ENCODE measurements at places on chromosomes 5 and 9.

GRCh38 chr5:130166839-130167490 is 262.7 kb downstream of the CHSY3 start:
- no peaks in the 10 kb centered on the region for H3K36me3 ChIP-seq
- peaks cover 4% of the 10 kb centered on the region for H3K4me1 ChIP-seq

DNA sequence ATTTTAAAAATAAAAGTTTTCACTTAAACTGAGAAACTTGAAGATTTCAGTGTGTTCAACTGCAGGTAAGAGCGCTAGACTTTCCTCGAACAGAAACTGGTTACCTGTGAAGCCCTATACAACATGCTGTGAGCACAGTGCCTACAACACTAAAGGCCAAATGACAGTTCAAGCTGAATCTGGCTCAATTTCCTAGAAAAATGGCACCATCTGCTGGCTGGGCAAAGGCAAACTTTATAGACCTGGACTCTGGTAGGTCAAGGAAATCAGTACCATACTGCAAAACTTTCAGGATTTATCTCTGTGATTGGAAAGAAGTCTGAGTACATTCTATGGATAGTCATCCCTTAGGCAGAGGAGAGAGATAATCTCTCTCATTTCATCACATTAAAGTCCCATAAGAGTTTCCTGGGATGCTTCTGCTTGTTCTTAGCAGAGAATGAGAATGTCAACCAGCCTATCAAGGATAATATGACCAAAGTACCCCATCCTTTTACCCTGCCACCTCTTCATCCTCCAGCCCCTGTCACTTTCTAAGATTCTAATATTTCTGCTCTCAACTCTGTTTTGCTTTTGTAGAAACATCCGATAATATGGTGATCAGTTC is 31.8 kb upstream of the FOXB2 start:
- no peak overlapping the region for H3K27ac ChIP-seq
- no peaks in the 10 kb centered on the region for H3K27me3 ChIP-seq

- no peak overlapping the region for H3K27ac ChIP-seq
- H3K36me3 ChIP-seq = no peaks in the 10 kb centered on the region
- no peak overlapping the region for H3K4me3 ChIP-seq
- H3K27me3 ChIP-seq = no peaks in the 10 kb centered on the region
- H3K4me1 ChIP-seq = no peaks in the 10 kb centered on the region
- no peak for DNase-seq
These were observed 131.2 kb upstream of the IQGAP2 start for GRCh38 chr5:76271836-76272235.

GRCh38 chr9:20884985-20885593 is 146.4 kb downstream of the HACD4 start:
- no peaks in the 10 kb centered on the region for H3K4me1 ChIP-seq
- DNase-seq = peak; percentile 2
- H3K27ac ChIP-seq = no peak overlapping the region
- H3K4me3 ChIP-seq = no peak overlapping the region
- H3K36me3 ChIP-seq = no peaks in the 10 kb centered on the region
- H3K27me3 ChIP-seq = no peaks in the 10 kb centered on the region

DNA sequence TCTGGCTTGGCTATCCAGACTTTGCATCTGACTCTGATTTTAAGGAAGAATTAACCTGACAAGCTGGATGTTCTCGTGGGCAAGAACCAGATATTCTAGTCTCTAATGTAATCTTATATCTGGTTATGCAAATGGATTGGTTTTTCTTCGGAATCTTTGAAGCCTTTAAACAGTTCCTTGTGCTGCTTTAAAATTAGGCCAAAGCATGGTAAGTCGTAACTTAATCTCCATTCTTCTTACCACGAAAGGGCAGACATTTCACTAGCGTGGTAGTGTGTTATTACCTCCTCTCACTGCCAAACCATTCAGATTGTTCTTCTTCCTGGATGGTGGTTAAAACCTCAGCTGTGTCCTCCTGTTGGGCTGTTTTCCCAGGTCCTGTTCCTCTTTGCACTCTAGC is 34.1 kb upstream of the TTC23L start:
- H3K36me3 ChIP-seq = no peaks in the 10 kb centered on the region
- no peaks in the 10 kb centered on the region for H3K27me3 ChIP-seq
- DNase-seq = no peak
- H3K27ac ChIP-seq = no peak overlapping the region
- H3K4me3 ChIP-seq = no peak overlapping the region

- DNase-seq = peak; percentile 66
- no peaks in the 10 kb centered on the region for H3K36me3 ChIP-seq
- peaks cover 34% of the 10 kb centered on the region for H3K4me1 ChIP-seq
- peak overlapping the region; percentile 86 for H3K27ac ChIP-seq
- H3K4me3 ChIP-seq = peak overlapping the region; percentile 4
- no peaks in the 10 kb centered on the region for H3K27me3 ChIP-seq
These were observed 151.5 kb downstream of the RGS3 start for GRCh38 chr9:113614843-113615648.

DNA sequence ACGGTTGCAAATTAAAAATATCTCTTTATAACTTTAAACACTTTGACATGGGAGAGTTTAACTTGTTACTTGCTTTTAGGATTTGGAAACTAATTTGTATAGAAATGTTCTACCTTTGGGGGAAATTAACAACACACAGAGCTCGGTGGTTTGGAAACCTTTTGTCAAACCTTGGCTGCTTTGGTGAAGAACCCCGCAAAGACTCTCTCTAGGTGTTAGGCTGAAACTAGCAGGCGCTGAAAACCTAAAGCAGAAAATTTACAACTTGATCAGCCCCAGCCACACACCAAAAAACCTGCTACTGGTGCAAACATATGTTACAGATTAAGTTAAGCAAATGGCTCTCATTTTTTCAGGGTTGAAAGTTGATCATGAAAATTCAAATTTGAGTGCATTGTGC is 25.8 kb downstream of the NR2F1 start:
- DNase-seq = no peak
- H3K4me1 ChIP-seq = peaks cover 18% of the 10 kb centered on the region
- no peak overlapping the region for H3K4me3 ChIP-seq
- no peak overlapping the region for H3K27ac ChIP-seq
- peaks cover 47% of the 10 kb centered on the region for H3K27me3 ChIP-seq

DNA sequence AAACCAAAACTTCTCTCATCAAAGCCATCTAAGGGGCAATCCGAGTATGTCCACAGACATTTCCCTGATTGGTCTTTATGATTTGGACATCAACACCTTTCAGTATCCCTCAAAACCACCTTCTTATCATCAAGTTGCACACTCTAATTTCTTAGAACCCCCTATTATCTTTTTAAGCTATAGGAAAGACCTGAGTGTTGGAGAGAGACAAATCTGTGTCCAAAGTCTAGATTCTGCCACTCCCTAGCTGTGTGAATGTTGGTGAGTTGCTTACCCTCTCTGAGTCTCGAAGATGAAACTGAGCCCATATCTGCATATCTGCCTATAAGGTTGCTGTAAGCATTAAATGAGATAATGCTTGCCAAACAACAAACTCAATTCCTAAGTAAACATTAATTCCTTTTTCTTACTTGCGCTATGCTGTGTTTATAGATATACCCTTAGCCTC is 159.1 kb downstream of the DOCK8 start:
- no peak for DNase-seq
- H3K27me3 ChIP-seq = no peaks in the 10 kb centered on the region
- no peaks in the 10 kb centered on the region for H3K36me3 ChIP-seq
- no peak overlapping the region for H3K4me3 ChIP-seq

GRCh38 chr9:134717056-134717455 is 75.5 kb downstream of the COL5A1 start:
- H3K27ac ChIP-seq = no peak overlapping the region
- H3K4me3 ChIP-seq = no peak overlapping the region
- H3K4me1 ChIP-seq = peaks cover 29% of the 10 kb centered on the region
- H3K36me3 ChIP-seq = no peaks in the 10 kb centered on the region
- DNase-seq = no peak

DNA sequence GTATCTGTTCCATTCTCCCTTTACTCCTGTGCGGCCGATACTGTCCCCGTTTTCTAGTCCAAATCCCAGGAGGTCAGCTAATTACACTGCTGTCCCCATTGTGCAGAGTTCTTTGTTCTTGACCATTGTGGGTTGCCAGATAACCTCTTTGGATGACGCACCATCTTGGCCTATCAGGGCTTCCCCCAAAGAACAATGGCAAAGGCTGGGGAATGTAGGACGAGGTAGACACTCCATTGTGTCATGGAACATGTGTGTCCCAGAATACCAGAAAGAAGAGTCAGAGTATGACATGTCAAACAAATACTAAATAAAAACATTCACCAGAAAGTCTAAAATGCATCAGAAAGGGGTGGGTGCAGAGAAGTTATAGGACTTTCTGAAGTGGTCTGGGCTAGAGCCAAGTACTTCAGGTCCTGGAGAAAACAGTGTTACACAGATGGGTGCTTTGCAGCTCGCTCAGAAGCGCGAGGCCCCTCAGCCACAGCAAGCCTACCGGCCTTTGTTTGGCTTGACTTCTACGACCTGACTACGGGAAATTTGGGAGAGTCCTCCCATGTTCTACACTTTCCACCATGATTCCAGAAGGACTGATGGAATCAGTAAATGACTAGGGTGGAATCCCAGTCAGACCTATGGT is 83.2 kb upstream of the SSBP2 start:
- no peak overlapping the region for H3K27ac ChIP-seq
- H3K27me3 ChIP-seq = no peaks in the 10 kb centered on the region
- DNase-seq = no peak

GRCh38 chr5:97049175-97049574 is 93.2 kb downstream of the LIX1 start:
- no peak for DNase-seq
- no peak overlapping the region for H3K27ac ChIP-seq
- H3K4me3 ChIP-seq = no peak overlapping the region
- H3K27me3 ChIP-seq = no peaks in the 10 kb centered on the region

GRCh38 chr5:126599499-126599898 is 1.2 kb upstream of the PHAX start:
- H3K27me3 ChIP-seq = no peaks in the 10 kb centered on the region
- peak overlapping the region; percentile 10 for H3K27ac ChIP-seq
- no peak overlapping the region for H3K4me3 ChIP-seq
- DNase-seq = no peak
- peaks cover 21% of the 10 kb centered on the region for H3K4me1 ChIP-seq

DNA sequence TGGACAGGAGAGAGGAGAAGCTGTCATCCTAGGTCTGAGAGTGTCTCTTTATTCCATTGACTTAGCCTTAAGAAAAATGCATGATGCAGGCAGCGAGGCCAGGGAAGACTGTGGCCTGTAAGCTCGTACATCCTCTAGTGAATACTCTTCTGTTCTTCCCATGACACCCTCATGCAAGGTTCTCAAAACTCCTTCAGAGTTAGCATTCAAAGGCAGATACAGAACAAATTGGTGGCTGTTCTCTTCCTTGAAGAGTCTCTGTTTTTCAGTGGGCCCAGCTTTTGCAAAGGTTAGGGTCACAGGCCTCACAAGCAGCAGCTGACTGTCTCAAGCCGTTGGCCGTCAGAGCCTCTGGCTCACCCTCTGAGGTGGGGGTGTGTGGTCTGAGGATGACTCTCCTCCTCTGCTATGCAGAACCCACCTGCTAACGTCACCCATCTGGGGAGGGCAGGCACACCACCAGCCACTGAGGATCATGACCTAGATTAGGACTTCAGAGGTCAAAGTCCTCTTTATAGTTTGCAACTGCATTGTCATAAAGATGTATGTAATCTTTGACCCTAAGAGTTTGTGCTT is 15.1 kb downstream of the ADCY2 start:
- H3K36me3 ChIP-seq = no peaks in the 10 kb centered on the region
- H3K4me1 ChIP-seq = no peaks in the 10 kb centered on the region
- no peaks in the 10 kb centered on the region for H3K27me3 ChIP-seq
- H3K27ac ChIP-seq = no peak overlapping the region

DNA sequence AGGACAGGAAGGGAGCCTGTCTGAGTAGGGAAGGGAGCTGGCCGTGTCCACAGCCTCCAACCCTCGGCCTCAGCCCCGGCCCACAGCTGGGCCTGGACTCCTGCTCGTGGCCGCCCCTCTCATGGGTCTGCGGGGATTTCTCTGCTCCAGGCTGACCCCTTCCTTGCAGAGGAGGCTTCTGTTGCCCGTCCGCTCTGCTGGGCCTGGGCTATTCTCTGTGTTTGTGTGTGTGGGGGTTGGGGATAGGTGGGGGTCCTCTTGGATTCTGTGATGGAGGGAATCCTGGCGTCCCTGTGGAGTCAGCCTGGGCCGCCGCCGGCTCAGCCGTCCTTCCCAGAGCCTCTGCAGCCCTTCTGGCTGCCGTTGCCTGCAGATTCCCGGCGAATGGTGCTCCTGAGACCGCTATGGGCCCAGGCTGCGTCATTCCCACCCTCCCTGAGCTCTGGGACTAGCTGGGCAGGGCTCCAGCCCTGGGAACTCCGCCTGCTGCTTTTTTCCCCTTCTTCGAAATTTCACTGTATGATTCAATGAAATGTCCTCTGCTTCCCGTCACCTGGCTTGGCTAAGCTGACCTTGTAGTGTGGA is 64.2 kb downstream of the FGF18 start:
- H3K4me3 ChIP-seq = peak overlapping the region; percentile 36
- no peaks in the 10 kb centered on the region for H3K36me3 ChIP-seq
- DNase-seq = peak; percentile 55
- no peaks in the 10 kb centered on the region for H3K27me3 ChIP-seq
- peak overlapping the region; percentile 39 for H3K27ac ChIP-seq

- no peaks in the 10 kb centered on the region for H3K36me3 ChIP-seq
- H3K27me3 ChIP-seq = peaks cover 73% of the 10 kb centered on the region
- H3K27ac ChIP-seq = no peak within 1 kb of the TSS
- peaks cover 43% of the 10 kb centered on the region for H3K4me1 ChIP-seq
- no peak for DNase-seq
These were observed at the start of gene LHX2 for GRCh38 chr9:124011460-124012301. Gene LHX2 (plus strand): TSS chr9:124011768. CDS start chr9:124012349, 581 bp downstream.

GRCh38 chr9:99807276-99807852 is 14.3 kb upstream of the NR4A3 start:
- H3K4me3 ChIP-seq = no peak overlapping the region
- H3K27me3 ChIP-seq = no peaks in the 10 kb centered on the region
- H3K27ac ChIP-seq = no peak overlapping the region
- H3K36me3 ChIP-seq = no peaks in the 10 kb centered on the region
- peak; percentile 28 for DNase-seq

- no peaks in the 10 kb centered on the region for H3K36me3 ChIP-seq
- no peaks in the 10 kb centered on the region for H3K27me3 ChIP-seq
- no peak overlapping the region for H3K27ac ChIP-seq
- DNase-seq = no peak
These were observed 40.2 kb upstream of the AGXT2 start for GRCh38 chr5:35087991-35088390.

DNA sequence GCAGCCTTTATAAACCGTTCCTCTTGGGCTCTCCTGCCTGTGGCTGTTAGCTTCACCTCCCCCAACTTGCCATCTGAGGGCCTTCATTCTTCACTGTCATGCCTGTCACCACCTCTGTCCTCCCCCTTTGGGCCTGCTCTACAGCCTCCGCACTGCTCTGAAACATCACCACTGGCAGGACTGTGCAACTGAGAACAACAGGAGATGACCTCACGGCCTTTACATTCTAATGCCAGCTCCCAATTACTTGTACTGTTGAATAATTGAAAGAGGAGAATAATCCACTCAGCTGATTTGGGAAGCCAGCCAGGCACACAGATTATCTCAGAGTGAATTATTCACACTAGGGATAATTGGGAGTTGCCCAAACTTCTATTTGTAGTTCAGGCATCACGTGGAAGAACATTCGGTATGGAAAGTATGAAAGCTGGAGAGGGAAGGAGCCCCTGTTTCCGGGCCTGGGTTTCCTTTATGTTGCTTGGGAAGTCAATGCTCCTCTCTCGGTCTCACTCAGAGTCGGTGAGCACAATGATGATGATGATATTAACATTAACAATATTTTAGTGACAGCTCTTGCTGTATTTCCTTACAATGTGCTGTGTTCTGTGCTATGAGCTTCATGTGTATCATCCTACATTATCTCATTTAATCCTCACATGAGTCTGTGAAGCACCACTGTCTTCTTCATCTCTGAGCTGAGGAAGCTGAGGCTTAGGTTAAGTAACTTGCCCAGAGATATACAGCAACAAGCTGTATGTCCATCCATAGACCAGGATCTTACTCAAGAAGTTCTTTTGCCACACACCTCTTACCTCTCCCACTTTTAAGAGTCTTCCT is 99.3 kb upstream of the LRRTM2 start:
- no peak overlapping the region for H3K4me3 ChIP-seq
- H3K27me3 ChIP-seq = no peaks in the 10 kb centered on the region
- DNase-seq = peak; percentile 53
- peaks cover 60% of the 10 kb centered on the region for H3K4me1 ChIP-seq
- peak overlapping the region; percentile 79 for H3K27ac ChIP-seq

All from thoracic aorta (tissue), 2 donors.